ENCODE measurements at places on chromosomes 6 and 20.

DNA sequence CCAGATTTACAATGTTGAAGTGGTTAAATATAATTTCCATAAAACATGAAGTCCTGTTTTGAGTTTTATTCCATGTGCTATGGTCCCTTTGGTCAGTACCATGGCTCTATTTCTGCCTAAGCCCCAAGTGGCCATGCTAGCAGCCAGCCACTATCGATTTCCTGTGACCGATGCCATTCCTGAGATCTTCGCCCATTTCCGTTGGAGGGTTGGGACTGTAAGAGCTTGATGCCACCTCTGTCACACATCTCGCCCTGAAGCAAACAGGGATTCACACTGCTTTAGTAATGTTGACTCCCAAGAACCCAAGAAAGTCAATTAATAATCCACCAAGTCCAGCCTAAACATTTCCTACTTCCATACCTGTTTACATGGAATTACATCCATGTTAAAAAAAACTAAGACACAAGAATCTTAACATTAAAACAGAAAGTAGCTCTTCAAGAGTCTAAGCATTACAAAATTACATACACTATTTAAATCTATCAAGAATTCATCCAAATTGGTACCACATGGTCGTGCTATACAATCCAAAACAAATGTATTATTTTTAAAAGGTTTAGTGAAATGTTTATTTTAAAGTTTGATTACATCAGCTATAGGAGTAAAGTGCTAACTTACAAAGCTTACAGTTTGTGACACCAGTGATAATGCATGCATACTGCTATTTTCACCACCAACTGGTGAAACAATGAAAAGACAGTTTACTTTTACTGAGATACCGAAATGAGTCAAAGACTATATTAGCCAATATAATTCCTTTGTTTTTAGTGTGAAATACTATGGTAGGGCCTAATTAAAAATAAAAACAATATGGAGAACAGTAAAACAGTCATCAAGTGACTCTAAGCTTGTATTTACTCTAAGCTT, 2.5 kb downstream of the RBM39 start:
- peak; percentile 11 for DNase-seq

- DNase-seq: no peak
These were observed 157.4 kb downstream of the JARID2 start for GRCh38 chr6:15403094-15403755.

DNA sequence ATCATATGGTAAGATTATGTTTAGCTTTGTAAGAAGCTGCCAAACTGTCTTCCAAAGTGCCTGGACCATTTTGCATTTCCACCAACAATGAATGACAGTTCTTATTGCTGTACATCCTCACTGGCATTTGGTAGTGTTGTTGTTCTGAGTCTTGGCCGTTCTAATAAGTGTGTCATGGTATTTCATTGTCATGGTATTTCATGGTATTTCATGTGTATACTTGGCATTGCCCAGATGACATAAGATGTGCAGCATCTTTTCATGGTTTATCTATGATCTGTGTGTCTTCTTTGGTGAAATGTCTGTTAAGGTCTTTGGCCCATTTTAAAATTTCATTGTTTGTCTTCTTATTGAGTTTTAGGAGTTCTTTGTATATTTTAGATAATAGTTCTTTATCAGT, 224.4 kb downstream of the BCAS1 start:
- no peak for DNase-seq

DNA sequence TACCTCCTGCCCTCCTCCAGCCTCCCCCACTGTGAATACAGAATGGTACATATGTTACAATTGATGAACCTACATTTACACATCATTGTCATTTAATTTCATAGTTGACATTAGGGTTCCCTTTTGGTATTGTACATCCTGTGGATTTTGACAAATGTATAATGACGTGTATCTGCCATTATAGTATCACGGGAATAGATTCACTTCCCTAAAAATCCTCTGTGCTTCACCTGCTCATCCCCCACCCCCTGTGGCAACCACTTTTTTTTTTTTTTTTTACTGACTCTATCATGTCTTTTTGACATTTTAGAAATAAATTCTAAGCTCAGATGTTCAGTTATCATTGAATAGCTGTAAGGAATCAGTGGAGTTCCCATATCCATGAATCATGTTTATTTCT, 30.4 kb downstream of the HECA start:
- no peak for DNase-seq

DNA sequence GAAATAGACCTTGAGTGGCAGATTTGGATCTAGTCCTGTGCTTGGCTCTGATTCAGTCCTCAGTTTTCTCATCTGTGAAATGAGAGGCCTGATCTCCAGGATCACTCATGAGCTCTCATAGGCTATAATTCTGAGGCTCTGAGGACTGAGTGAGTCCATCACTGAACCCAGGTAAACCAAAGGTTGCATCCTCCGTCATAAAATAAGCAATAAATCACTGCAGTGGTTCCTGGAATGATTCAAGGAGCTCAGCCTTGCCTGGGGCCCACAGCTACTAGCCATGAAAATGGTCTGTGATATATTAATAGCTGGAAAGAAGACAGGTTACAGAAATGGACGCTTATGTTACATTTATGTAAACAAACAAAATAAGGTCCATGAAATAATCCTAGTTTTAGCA, 124.8 kb downstream of the MAP3K7 start:
- DNase-seq: no peak

- peak; percentile 50 for DNase-seq
These were observed 161.0 kb upstream of the LAMP5 start for GRCh38 chr20:9353180-9353915.

GRCh38 chr6:50602292-50602691, 111.0 kb upstream of the TFAP2D start:
- peak; percentile 43 for DNase-seq

Measured in inflammatory macrophage (primary cell).